Retina (tissue), 1 donor: ENCODE measurements at places on chromosomes 12 and 14.

GRCh38 chr12:83954071-83954789 lies 958.4 kb downstream of the SLC6A15 start:
- no peak for DNase-seq

DNA sequence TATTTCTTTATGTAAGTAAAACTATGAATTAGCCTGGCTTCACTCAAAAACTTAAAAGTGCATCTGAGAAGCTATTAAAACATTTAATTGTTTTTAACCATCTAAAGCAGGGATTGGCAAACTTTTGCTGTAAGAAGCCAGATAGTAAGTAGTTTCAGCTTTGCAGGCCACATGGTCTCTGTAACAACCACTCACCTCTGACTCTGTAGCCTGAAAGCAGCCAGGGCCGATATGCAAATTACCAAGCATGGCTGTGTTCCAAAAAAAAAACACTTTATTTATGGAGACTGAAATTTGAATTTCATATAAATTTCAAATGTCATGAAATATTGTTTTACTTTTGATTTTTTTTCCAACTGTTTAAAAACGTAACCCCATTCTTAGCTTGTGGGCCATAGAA lies 95.3 kb downstream of the CIT start:
- DNase-seq = no peak

DNA sequence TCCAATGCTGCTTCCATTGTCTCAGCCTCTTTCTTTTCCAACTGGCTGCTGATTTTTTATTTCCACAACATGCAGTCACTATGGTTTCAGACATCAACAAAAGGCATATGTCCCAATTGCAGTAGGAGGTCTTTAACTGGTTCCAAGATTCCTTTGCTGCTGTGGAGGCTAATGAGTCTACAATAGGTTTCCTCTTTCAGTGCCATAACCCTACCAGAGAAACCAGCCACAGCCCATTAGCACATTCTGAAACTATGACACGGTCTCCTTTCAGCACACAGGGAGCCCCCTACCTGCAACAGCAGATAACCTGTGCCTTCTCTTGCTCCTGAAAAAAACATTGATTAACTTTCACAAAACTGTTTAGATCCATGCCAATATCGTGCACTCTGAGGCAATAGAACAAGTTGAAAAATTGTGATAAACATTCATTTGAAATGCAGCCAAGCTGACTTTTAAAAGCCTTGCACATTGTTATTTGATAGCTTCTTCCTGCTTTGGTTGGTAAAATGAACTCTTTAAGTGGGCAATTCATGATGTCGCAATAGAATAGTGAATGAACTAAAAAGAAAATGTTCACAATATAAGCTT lies 32.4 kb downstream of the PLEKHG7 start:
- no peak for DNase-seq

DNA sequence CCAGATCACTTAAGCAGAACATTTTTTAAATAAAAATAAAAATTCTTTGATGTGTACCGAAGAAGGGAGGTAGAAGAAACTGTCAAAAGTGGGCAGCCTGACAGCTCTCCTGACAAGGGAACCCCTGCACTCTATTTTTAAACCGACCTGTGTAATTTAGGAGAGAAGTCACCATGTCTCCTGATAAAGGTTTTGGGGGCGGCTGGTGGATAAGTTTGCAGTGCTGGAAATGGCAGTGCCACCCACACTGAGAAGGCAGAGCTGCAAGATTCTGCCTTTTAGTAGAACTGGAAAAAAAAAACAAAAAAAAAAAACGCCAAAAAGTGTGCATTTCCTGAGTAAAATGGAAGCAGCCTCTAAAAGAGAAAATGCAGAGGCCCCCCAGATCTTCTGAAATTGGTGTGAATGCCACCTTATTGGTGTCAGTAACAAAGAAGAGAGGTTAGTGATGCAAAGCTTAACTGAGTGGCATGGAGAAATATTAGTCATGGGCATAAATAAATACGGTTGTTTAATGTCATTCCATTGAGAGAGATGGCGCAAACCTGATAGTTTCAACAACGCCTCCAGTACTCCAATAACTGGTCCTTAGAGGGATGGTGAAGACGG lies 24.7 kb downstream of the DUSP6 start:
- DNase-seq = no peak

DNA sequence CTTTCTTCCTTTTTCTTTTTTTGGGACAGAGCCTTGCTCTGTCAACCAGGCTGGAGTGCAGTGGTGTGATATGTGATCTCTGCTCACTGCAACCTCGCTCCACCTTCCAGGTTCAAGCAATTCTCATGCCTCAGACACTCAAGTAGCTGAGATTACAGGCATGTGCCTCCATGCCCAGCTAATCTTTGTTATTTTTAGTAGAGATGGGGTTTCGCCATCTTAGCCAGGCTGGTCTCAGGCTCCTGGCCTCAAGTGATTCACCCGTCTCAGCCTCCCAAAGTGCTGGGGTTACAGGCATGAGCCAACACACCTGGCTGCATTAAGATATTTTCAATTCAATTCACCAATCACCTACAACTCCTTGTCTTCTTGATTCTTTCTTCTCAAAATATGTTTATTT lies 1046.5 kb downstream of the GALC start:
- DNase-seq = no peak
